Right lobe of liver (tissue), 6 donors: ENCODE measurements at places on chromosomes 2 and 18. TPM values are rescaled to one million over a fixed set of nuclear protein-coding genes. Genes with fewer than 3 reads are reported as not detected.

DNA sequence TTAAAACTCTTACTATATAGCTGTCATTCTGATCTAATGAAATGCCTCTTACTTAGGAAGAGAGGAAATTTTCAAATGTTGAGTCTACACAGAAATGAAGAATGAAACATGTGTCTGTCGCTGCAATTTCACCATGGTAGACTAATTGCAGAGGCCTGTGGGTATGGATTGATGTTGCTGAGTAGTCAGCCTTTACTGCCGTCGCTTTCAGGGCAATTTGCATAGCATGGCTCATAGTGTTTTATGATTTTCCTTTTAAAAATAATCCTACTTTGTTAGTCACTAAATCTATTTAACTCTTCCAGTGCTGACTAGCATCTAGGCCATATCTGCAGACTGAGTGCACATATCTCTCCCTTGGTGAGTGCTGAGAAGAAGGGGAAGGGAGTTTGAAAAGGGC, 819.2 kb downstream of the SATB2 start:
- H3K27ac ChIP-seq = no peak overlapping the region
- DNase-seq = no peak
- no peaks in the 10 kb centered on the region for H3K36me3 ChIP-seq

DNA sequence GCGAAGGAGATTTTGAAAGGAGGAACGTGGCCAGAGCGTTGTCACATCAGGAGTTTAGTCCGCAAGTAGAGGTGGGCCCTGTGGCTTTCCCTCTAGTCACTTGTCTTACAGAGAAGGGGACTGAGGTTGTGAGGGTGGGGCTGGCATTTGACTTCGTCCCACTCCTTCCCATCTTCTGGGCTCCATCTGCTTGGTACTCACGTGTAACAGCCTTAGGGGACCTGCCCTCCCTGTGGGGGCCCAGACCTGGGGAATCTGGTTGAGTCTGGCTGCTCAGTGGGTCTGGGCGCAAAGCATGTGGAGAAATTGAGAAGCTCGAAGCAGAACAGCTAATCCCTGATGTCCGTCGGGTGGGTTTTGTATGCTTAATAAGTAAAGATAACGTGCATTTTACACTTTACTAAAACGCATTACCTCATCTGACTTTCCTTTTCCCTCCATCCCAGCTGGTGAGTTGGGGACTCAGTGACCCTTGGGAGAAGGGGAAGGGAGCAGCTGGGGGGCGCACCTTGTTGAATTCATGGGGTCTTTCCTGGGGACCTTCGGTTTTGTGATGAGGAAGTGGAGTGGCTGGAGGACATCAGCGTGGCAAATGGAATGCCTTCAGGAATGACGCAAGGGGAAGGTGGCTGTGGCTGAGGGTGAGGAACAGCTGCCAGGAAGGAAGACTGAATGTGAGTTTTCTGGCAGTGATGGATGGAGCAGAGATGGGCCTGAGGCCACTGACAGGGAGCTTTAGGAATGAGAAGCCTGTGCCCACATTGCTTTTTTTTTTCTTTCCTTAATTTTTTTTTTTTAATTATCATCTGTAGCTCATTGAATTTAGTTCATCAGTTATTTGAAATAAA, 44.8 kb downstream of the ASAP2 start:
- H3K27ac ChIP-seq = no peak overlapping the region
- no peak overlapping the region for H3K4me3 ChIP-seq

DNA sequence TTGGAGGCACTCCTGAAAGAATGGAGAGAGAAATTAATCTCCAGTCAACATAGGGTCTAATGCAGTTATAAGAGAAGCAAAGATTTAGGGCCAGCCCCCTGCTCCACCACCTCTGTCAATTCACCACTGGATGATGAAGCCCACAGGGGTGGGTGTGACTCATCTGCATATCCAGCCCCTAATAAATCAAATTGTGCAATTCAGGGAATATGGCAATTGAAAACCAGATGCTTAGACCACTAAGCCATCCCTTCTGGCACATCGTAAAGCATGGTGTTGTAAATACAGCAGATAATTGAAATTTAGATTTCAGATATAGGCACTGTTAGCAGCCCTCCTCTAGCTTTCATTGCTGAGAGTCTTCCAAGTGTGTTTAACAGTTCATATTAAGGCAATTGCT, 541.4 kb downstream of the PARD3B start:
- H3K4me3 ChIP-seq = no peak overlapping the region
- H3K27me3 ChIP-seq = no peaks in the 10 kb centered on the region
- H3K27ac ChIP-seq = no peak overlapping the region
- DNase-seq = no peak
- H3K36me3 ChIP-seq = no peaks in the 10 kb centered on the region
- H3K4me1 ChIP-seq = no peaks in the 10 kb centered on the region

GRCh38 chr2:34011684-34012083, 412.6 kb upstream of the FAM98A start:
- no peaks in the 10 kb centered on the region for H3K4me1 ChIP-seq
- H3K36me3 ChIP-seq = no peaks in the 10 kb centered on the region
- H3K27me3 ChIP-seq = no peaks in the 10 kb centered on the region
- DNase-seq = no peak
- H3K4me3 ChIP-seq = no peak overlapping the region

NT5DC4 gene
- total RNA-seq = not detected

GRCh38 chr2:101386599-101387150, 628 bp downstream of the CREG2 start:
- no peaks in the 10 kb centered on the region for H3K4me1 ChIP-seq
- DNase-seq = no peak
- H3K4me3 ChIP-seq = peak overlapping the region; percentile 25
- H3K27me3 ChIP-seq = peaks cover 21% of the 10 kb centered on the region
- no peaks in the 10 kb centered on the region for H3K36me3 ChIP-seq
- no peak overlapping the region for H3K27ac ChIP-seq

GRCh38 chr2:68828887-68829708, 42.1 kb downstream of the BMP10 start:
- no peaks in the 10 kb centered on the region for H3K4me1 ChIP-seq
- H3K4me3 ChIP-seq = no peak overlapping the region

- H3K27ac ChIP-seq = no peak overlapping the region
- H3K36me3 ChIP-seq = no peaks in the 10 kb centered on the region
- H3K4me3 ChIP-seq = no peak overlapping the region
- DNase-seq = no peak
- H3K27me3 ChIP-seq = no peaks in the 10 kb centered on the region
- H3K4me1 ChIP-seq = no peaks in the 10 kb centered on the region
Measured at GRCh38 chr2:1915196-1915595, 170.9 kb upstream of the PXDN start.

DNA sequence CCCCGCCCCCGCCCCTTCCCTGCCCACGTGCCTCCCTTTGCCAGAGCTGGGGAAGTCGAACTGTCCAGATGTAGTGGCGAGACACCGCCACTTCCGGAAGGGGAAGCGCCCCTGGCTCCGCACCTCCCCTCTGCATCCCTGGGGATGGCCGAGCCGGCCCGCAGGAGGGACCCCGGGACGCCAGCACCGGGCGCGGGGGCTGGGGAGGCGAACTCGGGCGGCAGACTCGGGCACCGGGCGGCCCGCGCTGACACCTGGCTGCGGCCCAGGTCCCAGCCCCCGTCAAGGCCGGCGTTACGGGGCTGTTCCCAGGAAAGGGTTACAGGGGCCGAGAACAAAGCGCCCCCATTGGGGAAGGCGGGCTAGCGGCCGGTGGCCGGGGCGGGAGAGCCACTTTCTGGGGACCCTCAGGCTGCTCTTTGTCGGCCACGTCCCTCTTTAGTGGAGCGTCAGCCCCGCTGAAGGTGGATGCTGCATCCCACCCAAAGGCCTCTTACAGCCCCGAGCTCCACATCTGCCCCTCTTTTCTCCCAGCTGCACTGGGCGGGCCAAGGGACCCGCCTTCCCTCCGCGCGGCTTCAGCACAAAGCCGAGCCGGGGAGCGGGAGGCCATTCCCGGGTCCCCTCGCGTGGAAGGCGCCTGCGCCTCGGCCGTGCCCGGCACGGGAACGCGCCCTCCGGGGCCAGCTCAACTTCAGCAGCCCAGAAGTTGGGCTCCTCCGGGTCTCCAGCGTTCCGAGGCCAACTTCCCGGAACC, 1.3 kb downstream of the SDC1 start:
- H3K4me3 ChIP-seq = peak overlapping the region; percentile 85
- no peaks in the 10 kb centered on the region for H3K27me3 ChIP-seq
- peak overlapping the region; percentile 92 for H3K27ac ChIP-seq

ELOA2 gene
- not detected for total RNA-seq

DNA sequence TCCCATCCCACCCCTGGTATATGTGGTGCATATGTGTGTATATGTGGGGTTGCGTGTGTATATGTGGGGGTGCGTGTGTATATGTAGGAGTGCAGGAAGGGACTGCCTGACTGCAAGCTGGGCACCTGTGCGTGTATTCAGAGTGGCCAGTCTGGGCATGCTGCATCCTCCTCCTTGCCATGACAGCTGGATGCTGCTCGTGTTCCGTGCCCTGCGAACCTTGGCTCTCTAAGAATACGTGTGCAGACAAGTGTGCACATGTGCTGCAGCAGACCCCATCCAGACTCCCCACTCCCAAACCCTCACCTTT, 222.1 kb downstream of the CELF4 start:
- H3K36me3 ChIP-seq = no peaks in the 10 kb centered on the region
- no peak for DNase-seq
- no peak overlapping the region for H3K4me3 ChIP-seq
- H3K27ac ChIP-seq = no peak overlapping the region
- H3K27me3 ChIP-seq = no peaks in the 10 kb centered on the region
- no peaks in the 10 kb centered on the region for H3K4me1 ChIP-seq

GRCh38 chr2:3025261-3025660, 352.4 kb downstream of the EIPR1 start:
- H3K27me3 ChIP-seq = no peaks in the 10 kb centered on the region
- H3K36me3 ChIP-seq = no peaks in the 10 kb centered on the region
- H3K4me1 ChIP-seq = no peaks in the 10 kb centered on the region
- DNase-seq = no peak

DDX18 gene
- total RNA-seq = 28.1 TPM
